ENCODE measurements at places on chromosomes 3 and 15. TPM values are rescaled to one million over a fixed set of nuclear protein-coding genes. Genes with fewer than 3 reads are reported as not detected.

DNA sequence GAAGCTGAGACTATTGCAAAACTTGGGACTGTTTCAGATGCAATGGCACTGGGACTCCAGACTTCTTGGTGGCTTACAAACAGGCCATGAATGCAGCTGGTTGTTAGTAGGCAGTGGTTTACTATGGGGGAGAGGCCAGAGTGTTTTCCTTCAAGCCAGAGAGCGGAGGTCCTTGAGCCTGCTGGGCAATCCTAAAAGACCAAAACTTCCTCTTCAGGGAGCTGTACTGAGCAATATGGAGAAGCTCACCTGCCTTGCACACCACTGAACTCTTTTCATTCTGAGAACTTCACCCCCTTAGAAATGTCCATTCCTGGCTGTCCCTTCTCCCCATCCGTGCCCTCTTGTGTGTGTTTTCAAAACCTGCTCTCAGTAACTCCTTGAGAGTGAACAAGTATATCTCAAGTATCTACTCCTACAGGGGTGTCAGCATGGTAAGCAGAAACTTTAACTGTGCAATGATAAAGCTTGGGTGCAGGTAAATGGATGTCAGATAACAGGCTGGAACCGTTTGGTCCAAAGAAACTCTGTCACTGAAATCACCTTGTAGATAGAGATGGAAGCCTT is 213.9 kb downstream of the CLSTN2 start:
- DNase-seq = no peak

- no peak for DNase-seq
These were observed 65.6 kb downstream of the ZBTB20 start for GRCh38 chr3:115081444-115081843.

DNA sequence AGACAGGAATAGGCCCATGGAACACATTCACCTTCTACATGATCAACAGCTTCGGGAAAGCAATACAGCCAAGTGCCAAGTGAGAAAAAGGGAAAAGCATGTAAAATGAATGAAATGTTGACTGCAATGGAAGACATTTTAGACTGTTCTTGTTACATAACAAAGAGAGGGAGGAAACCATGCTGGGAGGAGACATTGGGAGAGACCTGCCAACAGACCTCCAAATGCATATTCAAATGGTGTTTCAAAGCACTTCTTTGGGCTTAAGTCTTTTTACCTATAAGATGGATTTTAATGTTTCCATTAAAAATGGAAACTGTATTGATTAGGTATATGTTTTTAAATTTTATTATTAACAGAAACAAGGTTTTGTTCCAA is 350.0 kb upstream of the THBS1 start:
- DNase-seq = no peak

The TIMMDC1 gene
- total RNA-seq = 85.3 TPM

GRCh38 chr3:53938645-53939044 is 47.0 kb upstream of the SELENOK start:
- no peak for DNase-seq

The GYG1 gene
- total RNA-seq = 18.0 TPM

DNA sequence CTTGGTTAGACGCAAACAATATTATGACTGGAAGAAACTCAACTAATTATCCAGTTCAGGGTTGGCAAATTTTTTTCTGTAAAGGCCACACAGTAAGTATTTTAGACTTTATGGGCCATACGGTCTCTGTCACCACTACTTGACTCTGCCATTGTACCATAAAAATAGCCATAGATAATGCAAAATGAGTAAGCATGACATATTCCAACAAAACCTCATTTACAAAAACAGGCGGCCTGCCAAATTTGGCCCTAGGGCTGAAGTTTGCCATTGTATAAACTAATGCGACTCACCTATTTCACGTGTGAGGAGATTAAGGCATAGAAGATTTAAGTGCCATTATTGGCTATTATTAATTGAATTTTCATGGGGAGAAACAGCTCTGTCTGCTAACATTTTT is 116.8 kb upstream of the CNTN6 start:
- no peak for DNase-seq

DNA sequence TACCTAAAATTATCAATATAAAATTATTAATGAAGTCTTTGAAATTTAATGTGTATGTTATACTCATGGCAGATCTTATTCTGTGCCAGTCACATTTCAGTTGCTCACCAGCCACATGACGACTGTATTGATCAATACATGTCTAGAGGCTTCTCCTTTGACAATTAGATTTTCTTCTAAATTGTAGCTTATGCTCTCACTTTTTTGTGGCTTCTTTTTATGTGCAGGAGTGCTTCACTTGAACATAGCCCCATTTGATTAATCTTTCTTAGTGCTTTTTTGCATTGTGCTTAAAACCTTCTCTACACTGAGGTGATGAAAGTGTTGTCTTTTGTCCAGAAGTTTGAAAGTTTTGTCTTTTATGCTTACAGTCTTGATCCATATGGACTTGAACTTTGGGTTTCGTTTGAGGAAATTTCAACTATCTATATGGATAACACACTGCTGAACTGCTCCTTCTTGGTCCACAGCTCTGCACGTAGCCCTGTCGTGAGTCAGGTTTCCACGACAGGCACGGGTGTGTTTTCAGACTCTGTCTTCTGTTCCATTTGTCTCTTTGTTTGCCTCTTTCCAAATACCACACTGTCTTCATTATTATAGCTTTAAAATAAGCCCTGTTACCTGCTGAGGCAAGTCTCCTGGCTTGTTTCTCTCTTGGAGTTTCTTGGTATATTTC is 393.9 kb upstream of the CFAP20DC start:
- DNase-seq = no peak

- no peak for DNase-seq
These were observed 64.3 kb upstream of the GOLGA8B start for GRCh38 chr15:34647569-34648293.

The ACTC1 gene
- total RNA-seq = not detected

- DNase-seq = no peak
These were observed 5.0 kb downstream of the THBS1 start for GRCh38 chr15:39585871-39586301.

The C3orf85 gene
- not detected for total RNA-seq

- DNase-seq = no peak
These were observed 34.8 kb downstream of the MCCC1 start for GRCh38 chr3:183064475-183064874.

The CHRM5 gene
- not detected for total RNA-seq

- DNase-seq = no peak
These were observed 101.8 kb downstream of the ST8SIA2 start for GRCh38 chr15:92495446-92495845.

The CLDN16 gene
- 29.7 TPM for total RNA-seq

- no peak for DNase-seq
These were observed 25.5 kb upstream of the B3GNT5 start for GRCh38 chr3:183227586-183227985.

The HRG gene
- total RNA-seq = not detected

GRCh38 chr15:90062462-90062932 is 39.8 kb downstream of the IDH2 start:
- no peak for DNase-seq

DNA sequence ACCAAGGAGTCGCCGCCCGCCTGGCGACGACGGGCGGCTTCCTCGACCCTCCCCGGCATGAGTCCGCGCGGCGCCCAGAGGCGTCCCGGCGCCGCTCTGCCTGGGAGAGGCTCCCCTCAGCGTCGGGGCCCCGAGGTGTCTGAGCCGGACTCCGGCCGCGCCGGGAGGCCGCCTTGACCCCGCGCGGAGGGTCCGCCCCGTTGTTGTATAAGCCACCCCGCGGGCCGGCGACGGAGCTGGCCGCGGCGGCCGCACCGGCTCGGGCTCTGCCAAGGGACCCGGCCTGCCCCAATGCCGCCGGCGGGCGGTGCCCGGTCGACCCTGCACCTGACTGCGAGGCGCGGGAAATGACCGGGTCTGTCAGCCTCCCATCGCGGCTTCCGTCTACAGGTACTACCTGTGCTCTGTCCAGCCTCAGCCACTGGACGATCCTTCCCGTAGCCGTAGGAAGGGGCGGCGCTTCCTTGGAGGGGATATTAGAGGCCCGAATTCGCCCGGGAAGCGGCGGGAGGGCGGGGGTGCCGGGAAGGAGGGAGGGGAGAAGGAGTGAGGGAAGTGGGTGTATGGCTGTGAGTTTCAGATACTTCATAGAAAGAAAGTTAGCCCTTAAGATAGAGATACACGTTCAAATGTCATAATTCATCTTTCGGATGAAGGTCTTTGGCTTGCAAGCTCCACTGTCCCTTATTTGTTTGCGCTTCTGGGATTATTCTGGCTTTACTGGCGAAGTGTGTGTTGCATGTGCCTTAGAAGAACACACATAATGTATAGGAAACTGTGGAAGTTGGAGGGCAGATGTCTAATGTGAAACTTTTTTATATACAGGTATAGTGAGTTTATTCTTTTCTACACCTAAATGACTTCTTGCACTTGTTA is 620 bp downstream of the ABHD5 start:
- DNase-seq = no peak

DNA sequence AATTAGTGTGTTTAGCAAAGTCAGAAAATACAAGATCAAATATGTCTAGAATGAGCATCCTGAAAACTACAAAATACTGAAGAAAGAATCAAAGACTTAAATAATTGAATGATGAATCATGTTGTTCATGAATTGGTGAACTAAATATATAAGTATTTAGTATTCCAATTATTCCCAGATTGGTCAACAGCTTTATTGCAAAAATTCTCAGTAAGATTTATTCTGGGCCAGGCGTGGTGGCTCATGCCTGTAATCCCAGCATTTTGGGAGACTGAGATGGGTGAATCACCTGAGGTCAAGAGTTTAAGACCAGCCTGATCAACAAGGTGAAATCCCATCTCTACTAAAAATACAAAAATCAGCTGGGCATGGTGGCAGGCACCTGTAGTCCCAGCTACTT is 250.0 kb upstream of the NECTIN3 start:
- DNase-seq = no peak

The THOC7 gene
- 67.3 TPM for total RNA-seq

DNA sequence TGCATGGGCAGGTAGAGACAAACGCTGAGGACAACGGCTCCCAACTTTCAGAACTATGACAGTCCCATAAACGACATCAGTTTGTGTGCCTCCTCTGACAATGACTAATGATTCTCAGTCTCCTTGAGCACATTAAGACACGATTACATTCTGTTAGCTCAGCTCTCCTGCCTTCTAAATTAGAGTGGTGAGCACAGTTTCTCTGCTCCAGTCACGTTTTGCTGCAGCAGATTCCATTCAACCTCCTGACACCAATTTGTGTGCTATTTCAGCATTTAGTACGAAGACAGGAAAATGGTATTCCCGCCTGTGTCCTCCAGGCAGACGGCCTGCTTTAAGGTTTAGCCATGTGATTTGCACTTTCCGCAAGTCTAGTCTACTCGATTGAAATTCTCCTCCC is 458.4 kb upstream of the CFAP20DC start:
- no peak for DNase-seq

The STAC gene
- total RNA-seq = 21.7 TPM

The SNTN gene
- not detected for total RNA-seq

DNA sequence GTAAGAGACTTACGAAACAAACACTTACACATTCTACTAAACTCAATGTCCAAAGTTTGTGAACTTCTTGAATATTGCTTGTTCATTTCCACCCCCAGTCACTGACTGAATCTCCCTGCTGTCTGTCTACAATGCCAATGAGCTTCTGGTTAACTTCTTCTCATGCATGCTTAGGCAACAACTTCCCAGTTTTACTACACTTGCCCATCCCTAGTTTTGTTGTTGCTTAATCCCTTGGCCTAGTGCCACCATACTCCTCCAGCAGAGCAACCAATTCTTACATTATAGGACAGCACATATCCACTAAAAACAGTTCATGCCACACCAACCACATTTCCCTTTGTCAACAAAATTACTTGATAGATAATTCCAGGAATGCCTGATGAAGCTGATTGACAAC is 40.9 kb upstream of the CCR2 start:
- peak; percentile 36 for DNase-seq

The IQCF5 gene
- not detected for total RNA-seq

DNA sequence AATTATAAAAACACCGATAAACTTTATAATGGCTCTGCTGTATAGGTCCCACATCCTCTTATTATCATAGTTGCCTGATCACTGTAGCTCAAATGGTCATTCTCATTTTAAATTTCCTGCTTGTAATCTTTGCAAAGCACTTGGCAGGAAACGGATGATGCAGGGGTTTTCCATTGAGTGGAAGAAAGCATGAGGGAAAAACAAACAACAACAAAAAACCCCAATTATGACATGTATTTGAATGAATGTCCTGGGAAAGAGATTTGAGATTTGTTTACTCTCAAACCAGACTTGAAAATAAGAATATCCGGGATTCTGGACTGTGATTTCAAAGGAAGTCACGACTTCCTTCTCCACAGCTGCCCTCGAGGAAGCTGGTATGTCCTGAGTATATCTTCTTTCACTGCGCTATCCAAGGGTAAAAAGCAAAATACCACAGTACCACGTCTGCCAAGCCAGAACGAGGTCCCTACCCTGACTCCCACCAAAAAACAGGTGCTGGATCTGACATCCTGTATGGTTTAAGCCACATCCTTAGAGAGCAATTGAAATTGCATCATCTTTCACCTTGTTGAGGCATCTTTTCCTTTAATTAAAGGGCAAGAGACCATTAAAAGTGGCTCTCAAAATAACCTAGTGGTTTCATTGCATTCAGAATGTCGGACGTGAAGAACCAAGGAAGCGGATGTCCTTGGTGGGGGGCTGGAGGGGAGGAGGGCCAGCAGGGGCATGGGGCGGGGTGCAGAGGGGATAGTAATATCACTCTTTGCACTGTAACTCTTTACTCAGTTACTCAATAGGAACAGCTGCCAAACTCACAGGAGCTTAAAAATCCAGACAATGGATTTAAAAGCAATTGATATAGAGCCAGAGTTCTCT is 13.5 kb upstream of the TIPIN start:
- no peak for DNase-seq

DNA sequence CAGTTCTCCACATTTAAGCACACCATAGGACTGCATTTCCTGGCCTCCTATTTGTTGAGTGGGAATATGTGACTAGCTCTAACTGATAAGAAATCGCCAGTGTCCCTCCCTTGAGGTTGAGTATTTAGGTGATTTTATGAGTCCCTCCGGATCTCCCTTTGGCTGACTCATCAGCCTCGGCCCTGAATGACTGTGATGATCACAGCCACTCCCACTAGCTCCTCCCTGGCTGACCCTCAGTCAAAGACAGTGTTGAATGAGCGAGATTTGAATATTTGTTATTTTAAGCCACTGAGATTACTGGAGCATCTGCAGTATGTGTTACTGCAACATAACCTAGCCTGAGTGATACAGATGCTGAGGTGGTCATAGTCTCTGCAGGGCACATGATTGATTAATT is 515.3 kb downstream of the EPHB1 start:
- DNase-seq = no peak

GRCh38 chr3:77414881-77415280 is 375.0 kb downstream of the ROBO2 start:
- DNase-seq = no peak

DNA sequence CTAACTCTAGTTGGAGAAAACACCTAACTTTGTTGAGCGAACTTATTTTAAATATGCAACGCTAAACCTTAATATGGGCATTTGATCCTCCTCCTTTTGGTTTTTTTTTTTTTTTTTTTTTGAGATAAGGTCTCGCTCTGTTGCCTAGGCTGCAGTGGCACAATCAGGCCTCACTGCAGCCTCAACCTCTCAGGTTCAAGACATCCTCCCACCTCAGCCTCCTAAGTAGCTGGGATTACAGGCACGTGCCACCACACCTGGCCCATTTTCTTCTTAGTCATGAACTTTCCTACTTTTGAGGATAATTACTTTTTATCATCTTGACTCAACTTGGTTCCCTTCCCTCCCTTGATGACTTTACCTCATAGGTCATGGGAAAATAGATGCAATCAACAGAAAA is 3.9 kb downstream of the NUSAP1 start:
- no peak for DNase-seq

Measured in epithelial cell of proximal tubule (primary cell).